ENCODE measurements at places on chromosomes 11 and 22.

DNA sequence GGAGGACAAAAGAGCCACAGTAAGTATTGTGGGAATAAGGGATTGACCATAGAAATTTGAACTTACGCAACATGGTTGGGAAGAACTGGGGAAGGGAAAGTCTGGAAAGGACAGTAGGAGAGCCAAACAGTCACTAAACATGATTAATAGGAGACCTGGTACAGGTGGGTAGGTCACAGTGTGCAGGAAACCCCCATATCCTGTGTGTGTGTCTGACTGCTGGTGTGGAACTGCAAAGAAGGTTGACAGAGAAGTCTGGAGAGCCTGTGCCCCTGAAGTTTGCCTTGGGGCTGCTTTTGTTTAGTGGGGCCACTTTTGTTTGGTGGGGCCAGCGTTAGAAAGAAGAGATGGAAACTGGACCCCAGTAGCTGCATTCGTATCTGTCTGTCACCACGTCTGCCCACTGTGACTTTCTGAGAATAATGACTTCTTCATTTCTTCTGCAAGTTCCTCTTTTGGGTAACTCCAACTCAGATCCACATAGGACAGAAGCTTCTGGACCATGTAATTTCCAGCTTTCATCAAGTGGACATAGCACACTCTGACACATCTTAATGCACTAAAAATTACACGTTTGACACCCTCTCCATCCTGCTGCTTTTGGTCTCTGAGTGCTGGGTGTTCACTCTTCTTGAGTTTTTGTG, 126.8 kb upstream of the RAG2 start:
- peak; percentile 67 for DNase-seq

DNA sequence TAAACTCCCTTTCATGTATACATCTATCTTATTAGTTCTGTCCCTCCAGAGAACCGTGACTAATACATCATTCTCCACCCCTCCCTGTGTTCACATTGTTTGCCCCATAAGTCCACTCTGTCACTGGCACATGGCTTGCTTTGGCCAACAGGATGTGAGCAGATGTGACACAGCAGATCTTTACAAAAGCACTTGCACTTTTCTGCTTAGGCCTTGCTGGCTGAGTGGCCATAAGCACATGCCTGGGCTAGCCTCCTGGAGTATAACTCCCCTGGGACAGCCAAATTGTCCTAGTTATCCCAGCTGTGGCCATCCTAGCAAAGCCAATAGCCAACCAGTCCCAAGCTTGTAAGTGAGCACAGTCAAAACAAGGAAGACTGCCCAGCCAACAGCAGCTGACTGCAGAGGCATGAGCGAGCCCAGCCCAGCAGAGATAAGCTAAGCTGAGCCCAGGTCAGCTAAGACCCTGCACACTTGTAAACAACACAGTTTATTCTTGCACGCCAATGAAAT, 9.7 kb upstream of the RCN1 start:
- DNase-seq: peak; percentile 14

DNA sequence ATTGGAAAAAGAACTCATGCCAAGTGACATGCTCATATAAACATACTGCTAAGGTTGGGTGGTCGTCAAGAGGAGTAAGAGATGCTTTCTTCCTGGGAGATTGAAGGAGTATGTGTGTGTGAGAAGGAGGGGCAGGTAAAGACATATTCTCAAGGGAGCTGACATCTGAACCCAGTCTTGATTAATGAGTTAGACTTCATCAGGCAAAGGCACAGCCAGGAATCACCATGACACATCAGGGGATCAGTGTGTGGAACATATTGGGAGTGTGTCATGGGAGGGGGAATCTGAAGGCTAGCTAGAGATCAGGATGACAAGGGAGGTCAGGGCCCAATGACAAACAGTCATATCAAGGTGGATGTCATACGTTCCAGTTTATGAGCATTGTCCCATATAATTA, 14.9 kb downstream of the CNTF start:
- DNase-seq: no peak

GRCh38 chr22:17915188-17915587, 109.2 kb downstream of the MICAL3 start:
- no peak for DNase-seq

GRCh38 chr11:125239585-125240560, 75.3 kb downstream of the PKNOX2 start:
- DNase-seq: no peak

GRCh38 chr11:114031967-114032320, 27.6 kb upstream of the ZBTB16 start:
- DNase-seq: peak; percentile 31

DNA sequence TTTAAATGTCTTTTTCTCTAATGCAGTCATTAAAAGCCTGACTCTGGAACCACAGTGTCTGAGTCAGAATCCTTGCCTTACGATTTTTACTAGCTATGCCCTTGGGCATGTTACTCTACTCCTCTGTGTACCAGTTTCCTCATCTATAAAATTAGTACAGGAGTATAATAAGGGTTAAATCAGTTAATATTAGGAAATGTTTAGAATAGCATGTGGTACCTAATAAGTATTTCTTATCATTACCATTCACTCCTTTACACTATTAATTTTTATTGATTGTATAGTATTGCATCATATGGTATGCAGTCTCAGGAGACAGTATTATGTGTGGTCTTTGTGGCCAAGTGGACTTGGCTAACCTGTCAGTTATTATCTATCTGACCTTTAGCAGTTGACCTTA, 68.2 kb downstream of the METTL15 start:
- DNase-seq: no peak

- no peak for DNase-seq
Observed at GRCh38 chr22:27980424-27981148, 61.5 kb upstream of the PITPNB start.

DNA sequence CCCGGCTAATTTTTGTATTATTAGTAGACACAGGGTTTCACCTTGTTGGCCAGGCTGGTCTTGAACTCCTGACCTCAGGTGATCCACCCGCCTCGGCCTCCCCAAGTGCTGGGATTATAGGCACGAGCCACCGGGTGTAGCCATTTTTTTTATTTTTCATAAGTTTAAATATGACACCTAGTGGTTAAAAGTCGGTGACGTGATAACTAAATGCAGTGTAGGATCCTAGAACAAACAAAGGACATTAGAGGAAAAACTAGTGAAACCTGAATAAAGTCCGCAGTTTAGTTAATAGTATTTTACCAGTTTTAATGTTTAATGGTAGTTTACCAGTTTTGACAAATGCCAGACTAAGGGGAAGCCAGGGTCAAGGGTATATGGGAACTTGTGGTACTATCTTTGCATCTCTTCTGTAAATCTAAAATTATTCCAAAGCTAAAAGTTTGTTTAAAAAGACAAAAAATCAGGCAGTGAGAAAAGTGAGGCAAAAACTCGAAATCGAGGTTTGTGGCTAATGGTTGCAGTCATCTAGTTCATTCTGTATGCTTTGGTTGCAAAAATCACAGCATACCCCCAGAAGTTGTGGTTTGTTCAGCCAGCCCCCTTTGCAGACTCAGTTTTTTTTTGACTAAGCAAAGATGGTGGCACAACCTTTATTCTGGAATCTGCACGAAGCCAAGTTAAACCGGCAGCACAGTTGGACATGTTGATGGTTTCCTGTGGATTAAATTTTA, 29.6 kb downstream of the TOM1 start:
- no peak for DNase-seq

All from inflammatory macrophage treated with lipopolysaccharide for 1 hour (primary cell).